Thyroid gland (tissue), 4 donors: ENCODE measurements at places on chromosomes 2 and 18.

DNA sequence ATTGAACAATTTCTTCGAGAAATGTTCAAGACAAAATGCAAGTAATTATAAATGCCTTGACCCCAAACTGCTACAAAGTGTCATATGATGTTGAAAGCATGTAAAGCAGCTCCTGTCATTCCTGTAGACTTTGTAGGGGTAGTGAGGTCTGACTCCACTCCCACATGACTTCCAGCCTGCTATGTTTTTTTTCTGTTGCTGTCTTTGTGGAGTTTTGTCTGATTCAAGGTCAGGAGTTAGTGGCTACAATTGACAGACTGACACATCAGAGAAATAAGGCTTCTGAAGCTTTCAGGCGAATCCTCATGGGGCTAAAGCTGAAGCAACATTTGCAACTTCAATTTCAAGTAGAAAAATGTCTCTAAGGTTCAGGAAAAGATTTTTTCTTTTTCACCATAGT lies 63.9 kb upstream of the CCDC195 start:
- H3K36me3 ChIP-seq = no peaks in the 10 kb centered on the region
- no peak overlapping the region for H3K27ac ChIP-seq
- no peaks in the 10 kb centered on the region for H3K4me1 ChIP-seq
- H3K27me3 ChIP-seq = no peaks in the 10 kb centered on the region
- H3K4me3 ChIP-seq = no peak overlapping the region

GRCh38 chr2:238227587-238228032 lies 12.2 kb downstream of the HES6 start:
- no peaks in the 10 kb centered on the region for H3K36me3 ChIP-seq
- peaks cover 11% of the 10 kb centered on the region for H3K4me1 ChIP-seq
- no peaks in the 10 kb centered on the region for H3K27me3 ChIP-seq
- H3K4me3 ChIP-seq = no peak overlapping the region
- no peak for DNase-seq

- DNase-seq = no peak
- H3K27me3 ChIP-seq = no peaks in the 10 kb centered on the region
- H3K4me3 ChIP-seq = no peak overlapping the region
- no peak overlapping the region for H3K27ac ChIP-seq
These were observed 32.4 kb upstream of the ACYP2 start for GRCh38 chr2:54083021-54083420.

- no peaks in the 10 kb centered on the region for H3K36me3 ChIP-seq
- no peak overlapping the region for H3K27ac ChIP-seq
- H3K4me1 ChIP-seq = peaks cover 28% of the 10 kb centered on the region
These were observed 65.1 kb upstream of the TMEM17 start for GRCh38 chr2:62570861-62571698.

GRCh38 chr2:95760806-95761525 lies 169.2 kb downstream of the TRIM43 start:
- peak; percentile 25 for DNase-seq
- no peaks in the 10 kb centered on the region for H3K27me3 ChIP-seq
- H3K4me1 ChIP-seq = no peaks in the 10 kb centered on the region
- H3K36me3 ChIP-seq = no peaks in the 10 kb centered on the region
- H3K27ac ChIP-seq = no peak overlapping the region
- H3K4me3 ChIP-seq = no peak overlapping the region
